Hepatocyte (in vitro differentiated cells): ENCODE measurements at places on chromosomes 6 and 20. TPM values are rescaled to one million over a fixed set of nuclear protein-coding genes. Genes with fewer than 3 reads are reported as not detected.

DNA sequence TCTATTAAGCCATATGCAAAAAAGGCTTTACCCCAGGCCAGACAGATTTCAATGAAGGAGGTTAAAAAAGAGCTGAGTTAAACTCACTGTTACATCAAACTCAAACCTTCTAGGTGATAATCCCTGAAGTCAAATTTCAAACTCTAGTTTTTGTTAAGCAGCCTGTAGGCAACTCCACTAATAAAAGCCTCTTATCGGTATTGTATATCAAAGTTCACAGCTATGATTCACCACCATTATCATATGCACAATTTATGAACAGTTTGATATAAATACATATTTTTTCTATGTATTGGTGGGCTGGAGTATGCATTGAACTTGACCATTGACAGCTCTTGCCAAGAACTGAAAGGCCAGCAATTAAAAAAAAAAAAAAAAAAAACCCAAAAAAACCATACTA is 308.2 kb downstream of the BTBD3 start:
- no peak for DNase-seq
- H3K4me3 ChIP-seq: no peak overlapping the region
- no peaks in the 10 kb centered on the region for H3K36me3 ChIP-seq
- no peaks in the 10 kb centered on the region for H3K27me3 ChIP-seq
- H3K27ac ChIP-seq: no peak overlapping the region

DNA sequence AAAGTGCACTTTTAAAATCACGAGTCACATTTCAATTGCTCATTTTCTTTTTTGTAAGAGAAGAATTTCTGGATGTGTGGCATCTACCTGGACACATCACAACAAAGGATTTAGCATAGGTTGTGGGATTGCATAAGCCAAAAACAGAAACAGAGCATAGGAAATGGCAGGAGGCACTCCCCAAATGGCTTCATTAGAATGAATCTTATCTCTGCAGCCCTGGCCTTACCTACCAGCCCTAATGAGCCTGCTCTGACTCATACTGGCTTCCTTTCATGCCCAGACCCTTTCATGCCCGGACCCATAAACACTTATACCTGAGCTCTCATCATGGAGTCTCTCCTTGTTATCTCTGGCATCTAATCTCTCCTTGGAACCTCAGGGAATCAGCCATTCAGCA is 23.9 kb upstream of the SPTLC3 start:
- no peak overlapping the region for H3K27ac ChIP-seq
- H3K36me3 ChIP-seq: no peaks in the 10 kb centered on the region
- peaks cover 8% of the 10 kb centered on the region for H3K4me1 ChIP-seq
- H3K27me3 ChIP-seq: no peaks in the 10 kb centered on the region
- H3K4me3 ChIP-seq: no peak overlapping the region

The RSPH4A gene
- total RNA-seq: 0.12 and 0.83 TPM in 2 replicates

The SUMO4 gene
- total RNA-seq: 2.2 and 2.6 TPM in 2 replicates

The CLPSL2 gene
- not detected in 2 replicates for total RNA-seq

DNA sequence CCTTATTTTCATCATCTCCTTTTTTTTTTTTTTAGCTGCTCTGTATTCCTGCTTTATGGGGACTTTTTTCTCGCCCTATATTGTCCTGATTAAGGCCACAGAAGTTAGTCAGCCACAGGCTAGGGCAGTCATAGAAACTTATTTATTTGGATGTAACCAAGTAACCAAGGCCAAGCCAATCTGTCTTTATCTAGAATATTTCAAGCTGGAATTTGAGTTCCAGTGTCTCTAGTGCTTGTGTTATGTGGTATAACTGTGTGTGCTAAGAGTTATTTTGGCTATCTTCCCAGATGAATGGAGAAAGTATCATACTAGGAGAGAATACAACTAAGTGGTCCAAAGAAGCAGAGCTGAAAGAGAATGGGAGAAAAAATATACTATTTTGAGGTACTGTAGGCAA is 751.5 kb downstream of the CBLN4 start:
- peaks cover 5% of the 10 kb centered on the region for H3K4me1 ChIP-seq
- H3K36me3 ChIP-seq: no peaks in the 10 kb centered on the region
- no peaks in the 10 kb centered on the region for H3K27me3 ChIP-seq
- H3K4me3 ChIP-seq: no peak overlapping the region
- peak; percentile 30 for DNase-seq

GRCh38 chr20:38894091-38894847 is 31.9 kb upstream of the FAM83D start:
- H3K27me3 ChIP-seq: peaks cover 23% of the 10 kb centered on the region
- H3K4me1 ChIP-seq: no peaks in the 10 kb centered on the region
- no peak overlapping the region for H3K27ac ChIP-seq
- no peaks in the 10 kb centered on the region for H3K36me3 ChIP-seq
- H3K4me3 ChIP-seq: no peak overlapping the region
- DNase-seq: no peak

- H3K27me3 ChIP-seq: no peaks in the 10 kb centered on the region
- no peaks in the 10 kb centered on the region for H3K4me1 ChIP-seq
- H3K4me3 ChIP-seq: no peak overlapping the region
- H3K36me3 ChIP-seq: no peaks in the 10 kb centered on the region
These were observed 150.2 kb upstream of the PLN start for GRCh38 chr6:118397671-118398465.

- no peaks in the 10 kb centered on the region for H3K36me3 ChIP-seq
- no peaks in the 10 kb centered on the region for H3K27me3 ChIP-seq
- H3K4me3 ChIP-seq: no peak overlapping the region
- H3K27ac ChIP-seq: no peak overlapping the region
These were observed 24.6 kb downstream of the PMEPA1 start for GRCh38 chr20:57685146-57685758.

The CDC5L gene
- 22.8 and 23.1 TPM in 2 replicates for total RNA-seq

GRCh38 chr6:164916087-164916486 is 393.3 kb downstream of the C6orf118 start:
- no peaks in the 10 kb centered on the region for H3K36me3 ChIP-seq
- no peak for DNase-seq
- H3K4me1 ChIP-seq: no peaks in the 10 kb centered on the region
- H3K27me3 ChIP-seq: no peaks in the 10 kb centered on the region
- H3K27ac ChIP-seq: no peak overlapping the region

DNA sequence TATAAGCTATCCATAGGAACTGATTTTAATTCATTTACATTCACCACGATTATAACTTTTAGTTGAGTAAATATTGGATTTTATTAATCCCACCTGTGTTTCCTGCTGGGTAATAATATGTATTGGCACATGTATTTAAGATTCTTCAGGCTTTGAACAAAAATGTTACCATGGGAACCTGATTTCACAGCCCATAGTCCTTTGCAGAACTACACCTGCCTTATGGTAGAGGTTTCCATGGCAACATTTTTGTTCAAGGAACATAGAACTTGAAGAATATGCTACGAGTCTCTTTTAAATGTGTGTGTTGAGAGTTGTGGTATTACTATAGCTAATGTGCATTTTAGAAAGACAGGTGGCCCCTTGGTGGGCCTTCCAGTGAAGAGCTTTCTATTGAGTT is 317.4 kb downstream of the SAMD5 start:
- no peaks in the 10 kb centered on the region for H3K27me3 ChIP-seq
- H3K4me3 ChIP-seq: no peak overlapping the region
- H3K4me1 ChIP-seq: no peaks in the 10 kb centered on the region

The ZNF165 gene
- total RNA-seq: 6.5 and 9.4 TPM in 2 replicates

The VGLL2 gene
- total RNA-seq: not detected in 2 replicates

DNA sequence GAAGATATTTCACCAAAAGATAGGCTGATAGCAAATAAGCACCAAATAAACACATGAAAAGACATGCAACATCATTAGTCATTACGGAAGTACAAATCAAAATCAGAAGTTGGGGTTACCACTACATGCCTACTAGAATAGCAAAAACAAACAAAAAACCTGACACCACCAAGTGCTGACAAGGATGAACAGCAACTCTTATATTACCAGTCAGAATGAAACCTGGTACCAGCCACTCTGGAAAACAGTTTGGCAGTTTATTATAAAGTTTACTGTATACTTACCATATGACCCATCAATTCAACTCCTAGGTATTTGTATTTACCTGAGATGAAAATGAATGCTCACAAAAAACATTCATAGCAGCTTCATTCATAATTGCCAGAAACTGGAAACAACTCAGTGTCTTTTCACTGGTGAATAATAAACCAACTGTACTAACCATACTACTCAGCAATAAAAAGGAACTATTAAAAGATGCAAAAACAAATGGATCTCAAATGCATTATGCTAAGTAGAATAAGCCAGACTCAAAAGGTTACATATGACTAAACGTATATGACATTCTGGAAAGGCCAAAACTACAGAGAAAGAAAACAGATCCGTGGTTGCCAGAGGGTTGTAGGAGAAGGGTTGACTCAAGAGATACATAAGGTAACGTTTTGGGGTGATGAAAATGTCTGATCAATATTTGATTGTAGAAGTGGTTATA is 33.0 kb downstream of the NUP153 start:
- no peaks in the 10 kb centered on the region for H3K4me1 ChIP-seq
- DNase-seq: no peak
- H3K4me3 ChIP-seq: no peak overlapping the region
- no peak overlapping the region for H3K27ac ChIP-seq
- H3K27me3 ChIP-seq: no peaks in the 10 kb centered on the region

GRCh38 chr6:44257025-44257752 is at the start of gene SLC35B2:
SLC35B2 (minus strand) TSS chr6:44257528; CDS start chr6:44257410, 118 bp downstream.
- H3K4me3 ChIP-seq: peak within 1 kb of the TSS; percentile 100
- peak within 1 kb of the TSS; percentile 96 for H3K27ac ChIP-seq
- H3K4me1 ChIP-seq: peaks cover 5% of the 10 kb centered on the region

The PDE10A gene
- 5.4 and 7.2 TPM in 2 replicates for total RNA-seq

The POLH gene
- 7.4 and 8.9 TPM in 2 replicates for total RNA-seq

DNA sequence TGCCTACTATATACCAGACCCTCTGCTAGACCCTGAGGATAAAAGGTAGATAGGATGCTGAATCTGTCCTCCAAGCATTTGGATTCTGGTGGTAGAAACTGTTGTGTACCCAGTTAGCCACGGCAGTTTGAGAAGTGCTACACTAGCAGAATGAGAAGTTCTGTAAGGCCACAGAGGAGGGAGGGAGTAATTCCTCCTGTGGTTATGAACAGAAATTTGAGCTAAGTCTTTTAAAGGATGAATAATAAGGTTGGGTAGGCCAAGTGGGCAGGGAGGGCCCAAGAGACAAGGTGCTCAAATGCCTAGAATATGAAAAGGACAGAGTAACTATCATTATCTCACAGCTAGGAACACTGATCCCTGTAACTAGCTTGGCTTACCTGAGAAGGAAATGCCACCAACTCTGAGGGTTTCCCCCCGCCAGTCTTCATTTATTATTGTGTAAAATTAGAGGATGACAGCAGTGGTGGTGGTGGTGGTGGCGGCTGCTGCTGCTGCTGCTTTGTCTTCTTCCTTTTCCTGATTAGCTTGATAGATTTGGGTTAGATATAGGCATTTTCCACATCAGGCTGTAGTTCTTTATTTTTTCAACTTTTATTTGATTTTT is 243.3 kb downstream of the PRL start:
- no peaks in the 10 kb centered on the region for H3K27me3 ChIP-seq
- no peaks in the 10 kb centered on the region for H3K36me3 ChIP-seq
- H3K4me1 ChIP-seq: no peaks in the 10 kb centered on the region
- no peak for DNase-seq

GRCh38 chr6:159257846-159258245 is 88.6 kb downstream of the FNDC1 start:
- no peaks in the 10 kb centered on the region for H3K4me1 ChIP-seq
- no peak for DNase-seq
- no peak overlapping the region for H3K4me3 ChIP-seq
- no peaks in the 10 kb centered on the region for H3K27me3 ChIP-seq
- no peak overlapping the region for H3K27ac ChIP-seq

The SASH1 gene
- 5.3 and 7.8 TPM in 2 replicates for total RNA-seq
